Stimulated activated CD4-positive, alpha-beta T cell treated with anti-CD3 and anti-CD28 coated beads, Interleukin-12 subunit alpha, Interleukin-12 subunit beta, amount 100 ng/mL, for 48 hours (primary cell): ENCODE measurements at places on chromosomes 6 and 20.

DNA sequence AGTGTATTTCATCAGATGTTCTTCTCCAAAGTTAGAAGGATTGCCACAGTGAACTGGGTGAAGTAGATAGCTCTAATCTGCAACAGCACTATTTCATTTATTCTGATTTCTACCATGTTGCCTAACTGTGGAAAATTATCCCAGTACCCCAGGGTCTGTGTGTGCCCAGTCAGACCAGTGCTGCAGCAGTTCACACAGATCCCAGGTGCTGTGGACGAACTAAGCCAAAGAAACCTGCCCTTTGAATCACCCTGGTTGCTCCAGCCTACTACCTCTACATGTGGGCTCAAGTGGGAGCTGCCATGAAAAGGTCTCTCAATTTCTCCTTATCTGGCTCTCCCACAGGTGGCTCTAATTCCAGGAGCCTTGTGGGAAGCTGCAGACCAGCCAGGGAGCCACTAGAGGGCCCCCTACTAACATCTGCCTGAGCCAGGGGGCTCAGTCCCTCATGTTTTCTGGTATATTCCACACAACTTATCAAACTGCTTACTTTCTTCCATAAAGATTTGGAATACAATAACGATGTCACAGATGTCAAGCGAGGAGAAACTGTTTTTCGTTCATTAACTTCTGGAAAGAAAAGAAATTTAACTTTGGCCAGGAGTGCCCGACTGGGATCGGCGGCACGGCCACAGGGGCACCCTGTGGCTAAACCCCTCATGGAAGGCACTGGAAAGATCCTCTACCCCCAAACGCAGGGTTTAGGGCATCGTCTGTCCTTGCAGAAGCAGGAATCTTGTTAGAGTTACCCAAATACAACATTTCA, 31.6 kb upstream of the LY86 start:
- peak; percentile 17 for DNase-seq

GRCh38 chr6:54519161-54519560, 210.9 kb downstream of the TINAG start:
- DNase-seq, result no peak

GRCh38 chr20:49381558-49382493, 100.6 kb downstream of the KCNB1 start:
- DNase-seq, result no peak

GRCh38 chr6:16691324-16691723, 69.9 kb downstream of the ATXN1 start:
- no peak for DNase-seq

DNA sequence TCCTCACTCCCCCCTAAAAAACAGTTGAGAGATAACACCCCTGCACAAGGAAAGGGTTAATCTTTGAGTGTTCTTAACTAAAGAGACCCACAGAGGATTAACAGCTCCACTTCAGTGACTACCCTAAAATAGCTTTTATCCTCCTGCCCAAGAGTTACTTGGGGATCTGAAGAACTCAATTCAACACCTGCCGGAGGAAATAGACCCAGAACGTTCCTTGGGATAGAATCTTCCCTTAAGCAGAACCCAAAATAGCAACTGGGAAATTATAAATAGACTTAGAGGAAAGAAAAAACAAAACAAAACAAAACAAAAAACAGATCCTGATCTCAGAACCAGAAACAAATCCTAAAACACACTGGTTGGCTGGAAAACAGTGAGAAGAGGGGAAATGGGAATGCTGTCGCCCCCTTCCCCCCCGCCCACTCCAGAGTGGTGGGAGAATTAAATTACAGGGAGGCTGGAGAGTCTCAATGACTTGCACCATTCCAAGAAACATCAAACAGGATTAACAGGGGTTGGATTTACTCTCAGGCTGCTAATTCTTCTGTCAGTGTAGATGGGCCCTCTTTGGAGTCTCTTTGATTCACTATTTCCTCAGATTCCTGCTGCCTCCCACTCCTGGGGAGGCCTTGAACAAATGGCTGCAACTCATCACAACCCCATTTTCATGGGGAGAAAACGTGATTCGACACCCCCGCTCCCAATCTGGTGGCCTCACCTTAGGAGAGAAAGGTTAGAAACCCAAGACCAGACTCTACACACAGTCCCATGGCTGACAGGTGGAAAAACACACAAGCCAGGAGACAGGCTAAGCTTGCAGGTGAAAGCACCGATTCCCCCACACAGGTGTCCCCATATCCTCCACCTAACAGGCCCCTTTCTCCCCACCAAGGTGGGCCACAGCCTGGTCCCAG, 1.4 kb downstream of the PLAGL2 start:
- no peak for DNase-seq

DNA sequence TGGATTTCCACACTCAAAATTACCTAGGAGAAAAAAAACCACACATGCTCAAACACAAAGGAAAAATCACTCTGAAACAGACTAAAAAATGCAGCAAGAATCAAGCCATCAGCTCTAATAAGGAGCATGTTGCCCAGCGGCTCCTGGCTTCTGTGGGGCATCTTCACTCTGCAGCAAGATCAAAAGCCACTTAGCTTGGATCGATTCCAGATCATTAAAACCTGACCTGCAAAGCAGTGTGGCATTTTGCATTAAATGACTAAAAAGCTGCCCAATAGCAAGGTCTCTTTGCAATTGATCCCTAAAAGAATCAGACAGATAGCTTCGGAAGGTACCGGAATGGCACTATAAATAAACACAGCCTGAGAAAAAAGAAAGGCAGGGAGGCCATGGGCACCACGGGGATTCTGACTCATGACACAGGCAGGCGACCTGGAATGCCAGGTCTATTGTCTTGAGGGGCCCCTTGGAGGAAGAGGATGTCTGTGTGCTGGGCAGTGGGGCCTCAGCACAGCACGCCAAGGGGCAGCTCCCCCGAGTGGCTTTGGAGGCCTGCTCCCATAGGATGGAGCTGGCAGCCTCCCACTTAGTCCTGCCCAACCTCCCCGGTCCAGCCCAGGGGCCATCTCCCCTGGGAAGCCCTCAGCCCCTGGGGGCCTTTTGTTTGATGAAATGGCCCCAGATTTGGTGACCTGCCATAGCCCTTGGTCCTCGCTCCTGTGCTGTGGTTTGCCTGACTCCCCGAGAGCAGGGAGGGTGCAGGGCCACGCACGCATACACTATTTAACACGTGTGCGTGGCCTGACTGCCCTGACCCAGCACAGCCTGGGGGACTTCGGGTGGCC, 7.6 kb downstream of the LEMD2 start:
- DNase-seq, result no peak

GRCh38 chr20:24797745-24798655, 151.1 kb upstream of the CST7 start:
- DNase-seq, result no peak

DNA sequence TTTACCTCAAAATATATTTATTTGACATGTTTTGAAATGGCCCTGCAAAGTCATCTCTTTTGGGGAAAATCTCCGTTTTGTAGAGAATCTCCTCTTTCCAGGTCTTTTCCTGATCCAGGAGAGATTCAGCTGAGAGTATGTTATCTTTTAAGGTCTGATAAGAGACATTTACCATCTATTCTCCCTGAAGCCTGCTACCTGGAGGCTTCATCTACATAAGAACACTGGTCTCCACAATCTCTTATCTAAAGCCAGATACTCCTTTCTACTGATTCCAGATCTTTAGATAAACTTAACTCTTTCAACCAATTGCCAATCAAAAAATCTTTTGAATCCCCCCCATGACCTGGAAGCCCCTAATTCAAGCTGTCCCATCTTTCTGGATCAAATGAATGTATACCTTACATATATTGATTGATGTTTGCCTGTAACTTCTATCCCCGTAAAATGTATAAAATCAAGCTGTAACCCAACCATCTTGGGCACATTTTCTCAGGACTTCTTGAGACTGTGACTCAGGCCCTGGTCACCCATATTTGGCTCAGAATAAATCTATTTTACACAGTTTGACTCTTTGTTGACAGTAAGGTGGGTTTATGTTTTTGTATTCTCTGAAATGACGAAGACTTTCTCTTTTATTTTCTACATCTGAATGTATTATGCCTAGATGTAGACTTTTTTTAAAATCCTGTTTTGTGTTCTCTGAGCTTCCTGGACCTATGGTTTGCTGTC, 95.5 kb downstream of the ECT2L start:
- no peak for DNase-seq

DNA sequence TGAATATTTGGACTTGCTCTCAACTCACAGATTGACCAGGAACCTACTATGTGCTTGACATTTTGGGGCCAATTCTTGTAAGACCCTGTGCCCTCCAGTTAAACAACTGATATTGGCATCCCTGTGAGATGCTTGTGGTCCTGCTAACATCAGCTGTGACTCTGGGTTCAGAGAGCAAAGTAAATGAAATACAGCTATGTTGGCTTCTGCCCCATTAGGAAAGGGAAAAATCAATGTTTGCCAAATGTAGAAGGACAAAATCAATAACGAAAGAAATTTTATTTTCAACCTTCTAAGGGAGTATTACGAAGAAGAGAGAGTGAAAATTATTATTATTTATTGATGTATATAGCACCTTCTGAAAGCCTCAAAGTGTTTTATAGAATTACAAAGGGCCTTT, 266.9 kb upstream of the ARID1B start:
- DNase-seq, result no peak

DNA sequence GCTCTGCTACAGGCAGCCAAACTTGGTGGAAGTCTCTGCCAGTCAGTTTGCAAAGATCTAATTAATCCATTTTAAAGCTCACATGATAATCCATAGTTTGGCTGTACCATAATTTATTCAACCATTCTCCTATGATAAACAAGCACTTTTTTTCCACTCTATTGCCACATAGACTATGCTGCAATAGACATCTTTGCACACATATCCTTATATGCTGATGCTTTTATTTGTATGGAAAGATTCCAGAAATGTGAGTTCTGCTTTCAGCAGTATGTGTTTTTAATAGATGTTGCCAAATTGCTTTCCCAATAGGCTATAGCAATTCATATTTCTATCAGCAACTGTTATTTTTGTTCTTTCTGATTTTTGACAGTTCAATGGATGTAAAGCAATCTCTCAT, 628.0 kb downstream of the KIF16B start:
- no peak for DNase-seq

DNA sequence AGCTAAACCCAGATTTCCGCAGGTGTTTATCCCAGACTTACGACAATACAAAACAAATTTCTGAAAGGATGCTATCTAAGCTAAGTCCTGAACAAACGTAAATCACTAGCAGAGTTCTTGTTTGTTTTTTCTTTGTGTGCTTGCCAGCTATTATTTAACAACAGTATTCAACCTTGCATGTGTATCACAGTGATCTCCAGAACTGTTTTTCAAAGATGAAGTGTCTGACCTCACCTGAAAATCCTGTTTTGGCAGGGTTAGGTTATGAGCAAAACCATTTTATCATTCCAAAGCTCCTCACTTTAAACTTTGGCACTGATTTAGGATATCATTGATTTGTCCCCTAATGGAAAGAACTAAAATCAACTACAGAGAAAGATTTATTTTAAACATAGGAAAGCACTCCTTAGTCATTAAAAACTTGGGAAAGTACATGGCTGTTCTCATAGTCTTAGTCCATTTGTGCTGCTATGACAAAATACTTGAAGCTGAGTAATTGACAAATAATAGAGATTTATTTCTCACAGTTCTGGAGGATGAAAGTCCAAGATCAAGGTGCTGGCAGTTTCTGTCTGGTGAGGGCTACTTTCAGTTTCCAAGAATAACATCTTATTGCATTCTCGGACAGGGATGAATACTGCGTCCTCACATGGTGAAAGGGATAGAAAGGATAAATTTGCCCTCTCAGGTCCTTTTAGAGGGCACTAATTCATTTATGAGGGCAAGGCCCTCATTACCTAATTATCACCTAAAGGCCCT, 20.8 kb upstream of the BMP5 start:
- no peak for DNase-seq

DNA sequence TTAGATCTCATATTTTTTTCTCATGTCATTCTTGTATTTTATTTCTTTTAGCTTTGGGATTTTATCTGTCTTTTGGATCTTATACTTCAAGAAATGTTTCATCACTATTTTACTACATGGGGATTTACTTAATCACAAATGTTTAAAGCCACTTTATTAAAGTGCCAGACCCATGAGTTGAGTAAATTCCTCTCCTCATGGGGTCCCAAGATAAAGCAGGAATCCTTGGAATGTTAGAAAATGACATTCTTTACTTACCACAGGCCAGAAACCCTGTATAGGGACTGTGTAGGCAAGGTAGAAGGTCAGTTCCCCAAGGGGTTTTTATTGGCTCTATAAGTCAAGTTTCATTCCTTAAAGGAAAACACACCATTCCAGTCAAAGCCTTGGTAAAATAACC, 28.4 kb upstream of the OR2J2 start:
- no peak for DNase-seq

GRCh38 chr20:19652591-19653026, 105.4 kb upstream of the RIN2 start:
- DNase-seq, result no peak

DNA sequence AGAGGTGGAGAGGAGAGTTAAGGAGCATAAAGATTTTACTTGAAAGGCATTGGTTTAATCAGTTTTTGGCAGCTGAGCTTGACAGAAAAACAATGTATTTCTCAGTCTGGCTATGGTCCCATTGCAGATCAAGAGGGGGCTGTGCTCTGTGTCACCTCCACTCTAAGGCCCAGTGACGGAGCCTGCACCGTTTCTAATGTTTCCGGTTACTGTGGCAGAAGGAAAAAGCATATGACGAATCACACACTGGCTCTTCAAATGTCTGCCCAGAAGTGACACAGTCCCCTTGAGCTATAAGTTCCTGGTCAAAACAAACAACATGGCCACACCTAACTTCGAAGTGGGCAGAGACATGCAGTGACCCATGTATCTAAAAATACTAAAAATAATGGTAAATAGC, 372.0 kb downstream of the PLCB1 start:
- DNase-seq, result no peak

DNA sequence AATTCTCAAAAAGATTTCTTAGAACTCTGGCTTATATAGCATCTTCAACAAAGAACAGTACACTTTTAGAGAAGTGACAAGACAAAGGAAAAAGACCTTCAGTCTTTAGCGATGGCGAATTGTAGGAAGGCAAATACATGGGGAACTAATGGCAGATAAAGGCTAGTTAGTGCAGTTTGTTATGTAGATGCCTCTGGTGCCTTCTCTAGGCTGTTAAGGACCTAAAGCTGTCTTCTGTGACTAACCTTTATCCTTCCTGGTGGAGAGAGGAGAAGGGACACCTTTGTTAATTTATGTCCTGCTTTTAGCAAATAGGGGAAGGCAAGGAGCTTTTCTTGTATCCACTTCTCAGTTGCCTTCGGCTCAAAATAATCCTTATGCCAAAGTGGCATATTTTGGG, 7.2 kb downstream of the ANKRD6 start:
- no peak for DNase-seq

- no peak for DNase-seq
Measured at GRCh38 chr6:41707565-41708200, 27.7 kb downstream of the TFEB start.
